ENCODE measurements at places on chromosomes 1 and 21.

GRCh38 chr1:90778486-90778885, 61.4 kb upstream of the BARHL2 start:
- no peak for DNase-seq

DNA sequence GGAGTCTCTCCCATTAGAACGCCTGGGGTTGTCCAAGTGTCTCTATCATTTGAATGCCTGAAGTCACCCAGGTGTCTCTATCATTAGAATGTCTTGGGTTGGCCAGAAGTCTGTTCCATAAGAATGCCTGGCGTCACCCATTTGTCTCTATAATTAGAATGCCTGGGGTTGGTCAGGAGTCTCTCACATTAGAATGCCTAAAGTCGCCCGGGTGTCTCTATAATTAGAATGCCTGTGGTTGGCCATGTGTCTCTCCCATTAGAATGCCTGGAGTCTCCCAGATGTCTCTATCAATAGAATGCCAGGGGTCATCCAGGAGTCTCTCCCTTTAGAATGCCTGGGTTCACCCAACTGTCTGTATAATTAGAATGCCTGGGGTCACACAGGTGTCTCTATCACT, 54.5 kb downstream of the RNF187 start:
- no peak for DNase-seq

DNA sequence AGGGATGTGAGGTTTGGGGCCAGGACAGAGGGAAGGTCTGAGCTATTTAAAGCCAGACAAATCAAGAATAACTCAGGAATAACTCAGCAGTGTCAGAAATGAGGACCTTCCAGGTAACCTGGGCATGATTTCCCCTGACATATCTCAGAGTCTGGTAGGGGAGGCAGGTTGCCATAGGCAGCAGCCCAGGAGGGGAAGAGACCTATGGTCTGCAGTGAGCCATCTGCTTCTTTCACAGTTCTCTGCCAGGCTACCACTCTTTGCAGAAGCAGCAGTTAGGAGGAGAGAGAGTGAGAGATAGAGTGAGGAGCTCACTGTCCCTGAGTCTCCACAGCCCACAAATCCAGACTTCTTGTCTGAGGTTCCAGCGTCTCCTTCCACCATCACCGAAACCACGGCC, 6.3 kb upstream of the VSIG8 start:
- DNase-seq: no peak

DNA sequence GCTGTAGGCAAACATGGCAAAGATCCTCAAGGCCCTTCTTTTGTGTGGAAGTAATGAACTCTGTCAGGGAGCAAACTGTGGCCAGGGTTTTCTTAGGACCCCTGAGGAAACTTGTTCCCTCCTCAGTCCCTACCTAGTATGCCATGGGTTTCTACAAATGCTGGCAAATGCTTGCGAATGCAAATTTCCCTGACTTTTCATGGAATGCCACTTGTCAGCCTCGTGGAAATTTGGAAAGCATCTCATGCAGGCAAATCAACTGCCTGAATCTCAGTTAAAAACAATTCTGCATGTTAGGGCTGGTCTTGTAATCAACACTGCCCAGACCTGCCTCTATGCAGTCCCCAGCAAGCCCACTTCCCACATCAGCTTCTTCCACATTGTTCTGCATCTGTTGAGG, 334.9 kb upstream of the AJAP1 start:
- DNase-seq: no peak

DNA sequence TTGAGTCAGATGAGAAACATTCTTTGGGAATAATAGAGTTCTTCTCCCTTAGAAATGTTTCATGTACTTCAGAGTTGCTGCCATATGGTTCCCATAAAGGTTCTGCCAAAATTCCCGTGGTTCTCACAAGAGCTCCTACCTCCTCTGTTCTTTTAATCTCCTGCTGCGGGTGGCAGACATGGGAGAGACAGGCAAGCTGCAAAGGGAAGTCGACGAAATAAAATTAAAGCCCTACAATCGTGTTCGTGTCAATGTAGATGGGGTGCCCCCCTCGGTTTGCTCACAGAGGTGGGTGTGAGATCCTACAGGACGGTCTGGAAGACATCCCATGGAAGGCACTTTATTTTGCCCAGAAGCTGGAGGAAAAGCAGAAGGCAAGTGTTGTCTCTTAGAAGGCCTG, 276.0 kb downstream of the RWDD3 start:
- DNase-seq: no peak

GRCh38 chr1:184768467-184768866, 13.8 kb upstream of the EDEM3 start:
- no peak for DNase-seq

GRCh38 chr1:153401461-153401860, 10.6 kb upstream of the S100A8 start:
- no peak for DNase-seq

- DNase-seq: peak; percentile 24
Measured at GRCh38 chr1:11838349-11839272, 9.0 kb downstream of the NPPA start.

DNA sequence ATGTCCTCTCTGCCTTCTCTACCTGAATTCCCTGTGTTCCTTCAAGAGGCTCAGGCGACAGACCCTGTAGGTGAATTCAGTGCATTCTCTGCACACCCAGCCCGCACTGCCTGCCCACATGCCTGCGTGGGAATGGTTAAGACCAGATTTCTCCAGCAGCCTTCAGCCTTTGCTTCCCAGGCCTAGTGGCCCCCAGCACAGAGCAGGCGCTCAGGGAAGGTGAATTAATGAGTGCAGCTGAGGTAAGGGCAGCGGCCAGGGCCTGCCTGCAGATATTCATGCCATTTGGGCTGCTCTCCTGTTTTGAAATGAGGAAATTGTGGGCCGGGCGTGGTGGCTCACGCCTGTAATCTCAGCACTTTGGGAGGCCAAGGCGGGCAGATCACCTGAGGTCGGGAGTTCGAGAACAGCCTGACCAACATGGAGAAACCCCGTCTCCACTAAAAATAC, 45.5 kb downstream of the IER5 start:
- DNase-seq: no peak

GRCh38 chr1:235069577-235070563, 58.8 kb downstream of the TOMM20 start:
- no peak for DNase-seq

DNA sequence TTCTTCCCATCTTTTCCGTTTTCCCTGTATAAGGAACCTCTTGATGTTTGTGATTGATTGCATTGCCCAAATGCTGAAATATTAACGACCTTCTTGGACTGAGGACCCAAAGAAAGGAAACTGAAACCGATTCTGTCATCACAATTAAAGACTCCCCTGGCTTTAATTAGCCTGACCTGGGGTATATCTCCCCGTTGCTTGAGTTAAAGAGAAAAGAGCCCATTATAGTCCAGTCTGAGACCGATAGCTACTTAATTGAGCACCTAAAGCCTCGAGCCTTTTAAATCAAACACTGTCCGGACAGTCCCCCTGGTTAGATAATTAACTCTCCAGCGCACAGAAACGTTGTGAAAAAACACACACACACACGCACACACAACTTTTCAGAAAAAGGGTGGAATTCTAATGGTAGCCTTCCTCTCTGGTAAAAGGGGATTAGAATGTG, 8.0 kb downstream of the LMO4 start:
- no peak for DNase-seq

- no peak for DNase-seq
Measured at GRCh38 chr1:26020941-26021646, 481 bp upstream of the EXTL1 start.

DNA sequence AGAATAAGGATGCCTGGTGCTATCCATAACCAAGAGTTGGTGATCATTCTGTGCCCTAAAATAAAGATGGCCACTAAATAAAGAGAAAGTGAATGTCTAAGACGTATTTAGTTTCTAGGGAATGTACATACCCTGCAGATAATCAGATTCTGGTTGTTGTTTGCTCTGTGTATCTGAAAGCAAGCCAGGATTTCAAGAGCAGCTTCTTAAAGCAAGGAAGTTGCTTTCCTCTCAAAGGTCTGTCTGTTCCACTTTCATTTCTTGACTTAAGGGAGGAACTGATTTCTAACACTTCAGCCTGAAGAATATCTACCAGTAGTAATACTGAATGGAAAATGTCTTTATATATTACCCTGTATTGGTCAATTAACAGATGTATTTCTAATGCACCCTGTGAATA, 88.8 kb downstream of the KIF1B start:
- no peak for DNase-seq

DNA sequence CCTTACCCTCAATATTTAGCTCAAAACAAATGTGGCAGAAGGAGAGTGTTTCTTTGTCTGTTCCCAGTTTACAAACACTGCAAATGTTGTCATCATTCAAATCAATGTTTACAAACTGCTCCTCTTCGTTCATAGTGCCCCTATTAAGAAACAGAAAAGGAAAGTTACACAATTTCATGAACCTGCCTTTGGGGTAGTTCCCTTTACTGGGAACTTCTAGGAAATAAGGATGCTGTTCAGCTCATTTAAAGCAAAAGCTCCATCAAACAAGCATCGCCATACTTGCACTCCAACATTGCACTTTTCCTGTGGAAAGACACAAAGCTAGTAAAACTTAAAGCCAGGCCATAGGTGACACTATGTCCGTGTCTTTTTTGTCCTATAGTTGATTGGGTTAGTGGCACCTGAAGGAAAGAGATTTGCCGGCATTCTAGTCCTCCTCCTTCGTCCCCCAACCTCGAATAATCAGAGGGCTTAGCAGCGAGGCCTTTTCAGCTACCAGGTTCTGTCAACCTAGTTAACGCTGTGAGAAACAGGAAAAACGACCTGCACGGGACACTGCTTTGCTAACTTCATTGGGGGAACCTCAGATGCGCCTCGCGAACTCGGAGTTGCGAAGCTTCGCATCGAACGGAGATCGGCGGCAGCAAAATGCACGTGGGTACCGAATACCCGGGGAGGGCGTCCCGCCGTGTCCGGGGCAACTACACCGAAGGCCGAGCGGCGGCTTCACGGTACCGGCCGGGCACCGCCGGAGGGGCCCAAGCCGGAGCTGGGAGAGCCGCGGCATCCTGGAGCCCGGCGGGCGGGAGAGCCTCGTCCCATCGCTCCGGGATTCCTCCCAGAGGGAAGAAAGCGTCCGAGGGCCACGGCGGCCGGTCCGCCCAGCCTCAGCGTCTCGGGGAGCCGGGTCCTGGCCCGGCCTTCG, 706 bp downstream of the C21orf91 start:
- no peak for DNase-seq

GRCh38 chr21:15206514-15206913, 141.7 kb upstream of the NRIP1 start:
- no peak for DNase-seq

DNA sequence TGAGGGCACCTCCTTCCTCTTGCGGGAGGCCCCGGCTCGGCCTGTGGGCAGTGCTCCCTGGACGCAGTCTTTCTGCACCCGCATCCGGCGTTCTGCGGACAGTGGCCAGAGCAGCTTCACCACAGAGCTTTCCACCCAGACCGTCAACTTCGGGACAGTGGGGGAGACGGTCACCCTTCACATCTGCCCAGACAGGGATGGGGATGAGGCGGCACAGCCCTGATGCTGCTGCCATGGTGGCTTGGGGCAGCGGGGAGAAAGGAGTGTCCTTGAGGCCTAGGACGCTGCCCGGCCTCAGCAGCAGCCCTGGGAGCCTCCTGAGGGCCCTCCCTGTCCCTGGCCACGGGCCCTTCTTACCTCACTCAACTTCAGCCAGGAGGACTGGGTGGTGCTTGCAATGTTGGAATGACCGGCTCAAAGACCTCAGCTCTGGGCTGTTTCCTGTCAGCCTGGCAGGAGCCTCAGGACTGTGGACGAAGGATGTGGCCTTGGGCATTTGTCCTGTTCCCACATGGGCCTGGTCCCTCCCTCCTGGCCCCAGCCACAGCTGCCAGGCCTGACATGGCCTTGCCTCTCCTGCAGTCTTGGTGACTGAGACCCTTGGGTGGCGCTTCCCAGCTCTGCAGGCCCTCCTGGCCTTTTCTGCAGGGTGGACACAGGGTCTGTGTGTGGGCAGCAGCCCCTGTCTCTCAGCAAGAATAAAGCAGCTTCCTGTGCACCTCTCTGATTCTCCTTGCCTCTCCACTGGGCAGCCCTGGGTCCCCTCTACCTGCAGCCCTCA, 45.9 kb downstream of the TRIM11 start:
- DNase-seq: no peak

DNA sequence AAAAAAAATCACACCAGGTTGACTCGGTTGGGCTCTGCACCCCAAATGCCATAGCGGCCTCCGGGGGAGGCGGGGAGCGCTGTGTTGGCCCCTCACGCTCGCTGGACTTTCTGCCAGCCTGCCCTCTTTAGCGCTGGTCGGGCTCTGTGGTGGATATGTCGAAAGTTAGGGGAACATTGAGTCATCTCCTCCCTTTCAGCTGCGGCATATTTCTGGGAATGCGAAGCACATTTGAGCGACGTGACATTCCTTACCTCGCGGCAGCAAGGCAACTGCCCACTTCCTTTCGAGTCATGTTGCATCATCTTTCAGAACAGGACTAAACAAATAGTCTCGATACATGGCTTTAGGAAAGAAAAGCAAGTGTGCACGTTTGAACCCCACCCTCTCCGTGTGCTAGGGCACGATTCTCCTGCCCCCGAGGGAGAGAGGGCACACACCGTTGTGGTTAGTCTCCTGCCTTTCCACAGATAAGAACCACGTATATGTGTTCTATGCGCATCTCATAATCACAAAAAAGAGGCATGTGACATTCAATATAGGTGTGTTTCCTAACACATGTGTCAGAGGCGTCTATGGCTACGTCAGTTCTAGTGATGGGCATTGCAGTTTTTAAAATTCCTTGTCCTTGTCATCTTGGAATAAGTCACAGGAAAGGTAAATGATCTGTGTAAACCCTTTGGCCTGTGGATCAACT, 105.9 kb upstream of the SLC45A1 start:
- no peak for DNase-seq

DNA sequence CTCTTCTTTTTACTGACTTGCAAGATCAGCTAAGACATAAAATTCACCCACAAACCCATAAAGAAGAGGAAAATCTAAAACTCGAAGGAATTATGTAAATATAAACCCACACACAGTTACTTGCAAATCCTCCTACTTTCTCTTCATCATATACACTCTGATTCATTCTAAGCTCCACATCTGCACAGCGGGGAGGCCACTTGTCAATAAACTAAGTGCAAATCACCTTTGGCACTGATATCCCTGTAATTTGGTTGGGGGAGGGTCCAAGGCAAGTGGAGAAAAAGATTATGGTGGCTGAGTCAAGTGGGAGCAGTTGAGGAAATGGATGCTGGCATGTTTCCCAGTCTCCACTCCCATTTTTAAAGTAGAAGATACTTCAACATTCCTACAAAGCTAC, 596.5 kb downstream of the MATN1 start:
- DNase-seq: no peak

- no peak for DNase-seq
Measured at GRCh38 chr1:92701147-92701546, 83.8 kb downstream of the EVI5 start.

DNA sequence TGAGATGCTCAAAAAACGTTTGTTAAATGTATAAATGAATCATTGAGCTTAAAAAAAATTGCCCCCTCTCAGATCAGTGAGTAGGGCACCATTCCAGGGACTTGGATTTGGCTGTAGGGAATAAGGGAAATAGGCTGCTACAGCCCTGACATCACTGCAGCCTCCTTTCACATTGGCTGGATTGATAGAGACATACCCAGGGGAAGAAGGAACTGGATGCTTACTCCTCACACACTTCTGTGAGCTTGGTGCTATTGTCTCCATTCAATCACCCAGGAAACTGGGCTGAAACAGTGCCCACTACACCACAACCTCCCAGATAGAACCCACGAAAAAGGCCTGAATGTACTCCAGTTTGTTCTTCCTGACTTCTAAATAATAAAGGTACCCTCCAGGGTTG, 87.2 kb downstream of the TGFBR3 start:
- DNase-seq: no peak
